ENCODE measurements at places on chromosomes 2 and 18. TPM values are rescaled to one million over a fixed set of nuclear protein-coding genes. Genes with fewer than 3 reads are reported as not detected.

GRCh38 chr2:30436859-30437435, 10.1 kb upstream of the LCLAT1 start:
- no peaks in the 10 kb centered on the region for H3K36me3 ChIP-seq
- H3K4me1 ChIP-seq: no peaks in the 10 kb centered on the region
- DNase-seq: no peak
- no peaks in the 10 kb centered on the region for H3K27me3 ChIP-seq

GRCh38 chr2:63614983-63615945, 26.5 kb downstream of the MDH1 start:
- no peaks in the 10 kb centered on the region for H3K36me3 ChIP-seq
- H3K4me3 ChIP-seq: no peak overlapping the region
- H3K27ac ChIP-seq: no peak overlapping the region
- no peaks in the 10 kb centered on the region for H3K4me1 ChIP-seq

GRCh38 chr18:336713-337112, 68.9 kb upstream of the THOC1 start:
- no peaks in the 10 kb centered on the region for H3K36me3 ChIP-seq
- H3K4me1 ChIP-seq: peaks cover 3% of the 10 kb centered on the region
- H3K27ac ChIP-seq: no peak overlapping the region

GRCh38 chr2:46980786-46981573, 65.4 kb upstream of the MCFD2 start:
- peaks cover 10% of the 10 kb centered on the region for H3K4me1 ChIP-seq
- H3K27me3 ChIP-seq: no peaks in the 10 kb centered on the region
- no peak for DNase-seq
- H3K36me3 ChIP-seq: peaks cover 53% of the 10 kb centered on the region

Gene FRZB
- polyA plus RNA-seq: 34.5 TPM

Gene CACNB4
- polyA plus RNA-seq: 1.8 TPM

Gene GNLY
- polyA plus RNA-seq: 13.1 TPM

Measured in large intestine (tissue), 12 donors.